ENCODE measurements at places on chromosomes 3 and 15.

DNA sequence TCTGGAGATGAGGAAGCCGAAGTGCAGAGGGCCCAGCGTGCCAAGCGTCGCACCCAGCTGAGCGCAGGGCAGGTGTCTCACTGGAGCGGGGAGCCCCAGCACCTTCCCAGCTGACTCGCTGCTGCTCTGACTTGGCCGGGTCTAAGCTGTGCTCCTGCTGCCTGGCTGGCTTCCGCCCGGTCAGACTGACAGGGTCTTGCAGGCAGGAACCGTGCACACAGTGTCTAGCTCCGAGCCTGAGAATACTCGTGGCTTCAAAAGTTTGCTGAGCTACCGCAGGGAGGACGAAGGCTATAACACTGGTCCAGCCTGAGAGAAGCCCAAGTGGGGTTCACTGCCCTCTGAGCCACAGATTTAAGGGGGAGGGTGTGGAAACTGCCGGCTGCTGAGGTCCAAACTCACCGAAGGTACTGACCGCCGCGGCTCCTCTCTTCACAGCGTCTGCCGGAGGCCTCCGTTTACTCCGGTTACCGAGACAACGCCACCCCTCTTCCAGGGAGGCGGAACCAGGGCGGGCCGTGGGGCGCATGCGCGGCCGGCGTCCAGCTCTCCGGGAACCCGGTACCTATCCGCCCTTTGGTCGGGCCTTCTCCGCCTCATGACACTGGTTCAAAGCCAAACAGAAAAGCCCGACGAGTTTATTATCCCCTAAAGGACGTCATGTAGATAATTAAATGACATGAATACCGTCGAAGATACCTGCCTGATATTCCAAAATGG, at the start of gene CFAP44:
Gene CFAP44, minus strand, starts transcription at position 443 of the 720 bp plus-strand sequence. CDS start 7,829 bp downstream, outside the sequence.
- peak; percentile 51 for DNase-seq

DNA sequence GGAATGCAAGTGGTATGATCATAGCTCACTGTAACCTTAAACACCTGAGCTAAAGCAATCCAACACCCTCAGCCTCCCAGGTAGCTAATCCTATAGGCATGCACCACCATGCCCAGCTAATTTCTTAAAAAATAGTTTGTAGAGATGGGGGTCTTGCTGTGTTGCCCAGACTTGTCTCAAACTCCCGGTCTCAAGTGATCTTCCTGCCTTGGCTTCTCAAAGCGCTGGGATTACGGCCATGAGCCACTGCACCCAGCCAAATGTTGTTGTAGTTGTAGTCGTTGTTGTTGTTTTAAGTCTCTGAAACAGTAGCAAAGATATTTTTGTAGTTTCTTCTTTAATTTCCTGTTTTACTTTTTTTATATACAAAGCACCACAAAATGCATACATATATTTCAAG, 616.6 kb downstream of the NAALADL2 start:
- DNase-seq = no peak

DNA sequence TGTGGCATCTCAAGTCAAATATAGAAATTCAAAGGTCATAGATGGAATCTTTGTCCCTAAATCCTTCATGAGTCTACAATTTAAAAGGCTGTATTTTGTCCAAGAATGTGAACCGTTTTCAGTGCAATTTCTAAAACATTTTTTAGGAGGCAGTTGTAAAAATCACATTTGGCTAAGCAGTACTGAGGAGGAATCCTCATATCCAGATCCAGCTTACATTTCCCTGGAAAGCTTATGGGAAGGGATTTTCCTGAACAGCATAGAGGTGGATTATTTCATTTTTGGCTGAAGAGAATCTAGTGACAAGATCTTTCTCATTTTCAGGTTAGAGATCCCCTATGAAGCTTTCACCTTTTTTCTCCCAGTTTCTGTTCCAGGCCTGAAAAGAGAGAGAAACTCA, 178.4 kb downstream of the POLR2M start:
- DNase-seq = no peak

GRCh38 chr15:49712846-49713450, 92.1 kb downstream of the DTWD1 start:
- DNase-seq = no peak

GRCh38 chr3:65508750-65509422, 529.8 kb downstream of the MAGI1 start:
- no peak for DNase-seq

DNA sequence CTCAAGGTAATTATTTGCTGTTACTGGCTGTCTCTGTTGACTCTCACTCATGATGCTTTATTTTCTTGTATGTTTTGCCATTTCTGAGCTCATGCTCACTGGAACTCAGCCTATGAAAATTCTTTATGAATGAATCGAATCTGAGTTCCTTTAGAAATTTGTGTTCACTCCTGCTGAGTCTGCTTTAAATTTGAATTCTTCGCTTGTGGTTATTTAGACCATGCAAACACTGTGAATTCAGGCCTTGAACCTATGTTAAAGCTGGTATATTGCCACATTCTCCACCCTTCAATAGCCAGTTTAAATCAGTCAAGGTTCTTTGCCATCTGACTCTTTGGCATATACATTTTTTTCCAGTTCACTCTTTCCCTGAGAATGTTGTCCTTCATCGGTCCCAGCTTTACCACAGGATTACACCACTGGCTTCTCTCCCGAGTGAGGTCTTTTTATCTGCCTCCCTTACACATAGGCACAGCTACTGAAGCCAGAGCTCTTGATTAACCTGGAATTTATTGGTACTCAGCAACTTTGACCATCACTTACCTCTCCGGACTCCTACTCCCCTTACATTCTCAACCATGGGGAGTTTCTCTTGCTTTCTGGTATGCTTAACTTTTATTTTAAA, 400.6 kb downstream of the VPS13C start:
- DNase-seq = no peak

DNA sequence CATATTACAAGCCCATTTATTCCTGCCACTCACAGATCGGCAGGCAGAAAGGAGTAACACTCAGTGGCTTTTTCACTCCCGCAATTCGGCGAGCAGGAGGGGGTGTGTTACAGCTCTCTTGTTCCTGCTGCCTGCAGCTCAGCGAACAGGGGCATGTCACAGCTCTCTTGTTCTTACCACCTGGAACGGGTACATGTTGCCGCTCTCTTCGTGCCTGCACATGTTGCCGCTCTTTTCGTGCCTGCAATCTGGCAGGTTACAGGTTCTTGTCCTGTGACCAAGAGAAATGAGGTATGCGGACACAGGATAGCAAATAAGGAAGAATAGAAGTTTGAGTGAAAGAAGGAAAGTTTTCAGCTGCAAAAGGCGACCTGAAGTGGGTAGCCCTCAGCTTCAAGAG, 761.4 kb downstream of the NAALADL2 start:
- DNase-seq = no peak
